ENCODE measurements at places on chromosomes 6 and 20. TPM values are rescaled to one million over a fixed set of nuclear protein-coding genes. Genes with fewer than 3 reads are reported as not detected.

IP6K3 gene
- not detected for polyA plus RNA-seq

RIPOR2 gene
- polyA plus RNA-seq = 420 TPM

TRIM15 gene
- polyA plus RNA-seq = not detected

LY86 gene
- 3.1 TPM for polyA plus RNA-seq

GMDS gene
- polyA plus RNA-seq = 20.4 TPM

HBS1L gene
- 49.4 TPM for polyA plus RNA-seq

KCNB1 gene
- not detected for polyA plus RNA-seq

RAD21L1 gene
- polyA plus RNA-seq = 0.46 TPM

ZFP57 gene
- polyA plus RNA-seq = 1.0 TPM

HS3ST5 gene
- polyA plus RNA-seq = not detected

SLC22A23 gene
- polyA plus RNA-seq = 0.73 TPM

BNIP5 gene
- polyA plus RNA-seq = not detected

TRIM38 gene
- polyA plus RNA-seq = 8.9 TPM

ABHD16B gene
- not detected for polyA plus RNA-seq

SIGLEC1 gene
- polyA plus RNA-seq = not detected

DNA sequence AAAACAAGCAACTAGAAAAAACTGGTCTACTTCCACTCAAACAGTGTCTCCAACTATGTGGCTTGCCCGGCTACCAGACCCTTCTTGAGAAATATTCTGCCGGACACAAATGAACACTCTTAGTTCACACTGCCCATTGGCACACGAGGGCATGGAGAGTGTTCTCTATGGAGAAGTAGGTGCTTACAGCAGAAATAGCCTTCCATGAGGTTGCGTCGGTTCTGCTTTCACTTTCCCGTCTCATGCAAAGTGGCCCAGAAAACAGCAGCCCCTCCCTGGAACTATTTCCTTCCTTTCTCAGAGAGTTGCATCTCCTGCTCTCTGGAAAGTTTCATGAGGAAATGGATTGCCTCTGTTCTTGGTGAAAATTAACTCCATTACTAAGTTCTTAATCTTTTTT, 9.5 kb upstream of the HLA-DOA start:
- DNase-seq = no peak

GRCh38 chr6:5666695-5667094, 340.0 kb downstream of the NRN1 start:
- DNase-seq = no peak

- no peak for DNase-seq
These were observed 199.6 kb downstream of the GMPR start for GRCh38 chr6:16437984-16438383.

GRCh38 chr6:70353448-70353847, 50.6 kb upstream of the COL9A1 start:
- no peak for DNase-seq

DNA sequence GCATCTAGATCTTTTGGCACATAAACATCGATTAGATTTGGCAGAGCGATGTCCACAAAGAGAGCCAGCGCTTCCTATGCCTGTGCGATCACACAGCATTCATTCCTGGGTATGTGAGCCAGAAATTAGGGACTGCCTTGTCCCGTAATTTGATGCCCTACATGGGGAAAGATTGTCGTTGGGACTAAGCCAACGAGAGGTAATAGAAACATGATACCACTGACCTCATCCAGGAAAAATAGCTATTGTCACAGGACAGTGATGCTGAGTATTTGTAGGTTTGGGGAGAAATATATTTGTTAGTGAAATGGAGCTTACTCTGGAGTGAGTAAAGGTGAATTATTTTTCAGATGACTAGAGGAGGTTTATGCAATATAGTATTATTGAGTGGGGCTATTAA, 154.0 kb downstream of the TSHZ2 start:
- no peak for DNase-seq

GRCh38 chr20:14879839-14880238, 542.4 kb upstream of the FLRT3 start:
- no peak for DNase-seq

- no peak for DNase-seq
These were observed 30.1 kb upstream of the CSNK2A1 start for GRCh38 chr20:573414-574296.

- DNase-seq = no peak
These were observed 131.3 kb upstream of the MTHFD1L start for GRCh38 chr6:150734235-150734634.

DNA sequence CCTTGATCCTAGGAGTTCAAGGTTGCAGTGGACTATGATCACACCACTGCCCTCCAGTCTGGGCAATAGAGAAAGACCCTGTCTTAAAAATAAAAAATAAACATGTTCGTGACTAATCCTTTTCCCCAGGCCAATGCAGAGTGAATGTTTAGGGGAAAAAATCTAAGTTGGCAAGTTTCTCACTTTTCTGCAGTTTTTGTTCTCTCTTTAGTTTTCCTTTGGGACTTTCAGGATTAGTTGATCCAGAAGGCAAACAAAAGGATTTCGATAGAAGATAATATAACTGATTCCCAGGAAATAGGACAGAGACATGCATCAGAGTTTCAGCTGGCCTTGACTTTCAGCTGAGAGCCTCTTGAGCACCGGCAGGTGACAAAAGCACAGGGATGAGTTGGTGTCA, 53.3 kb downstream of the SOD2 start:
- DNase-seq = no peak

- DNase-seq = no peak
These were observed 28.4 kb upstream of the RAB32 start for GRCh38 chr6:146515212-146515611.

- DNase-seq = no peak
These were observed 216.7 kb upstream of the PCSK2 start for GRCh38 chr20:17010181-17010580.

DNA sequence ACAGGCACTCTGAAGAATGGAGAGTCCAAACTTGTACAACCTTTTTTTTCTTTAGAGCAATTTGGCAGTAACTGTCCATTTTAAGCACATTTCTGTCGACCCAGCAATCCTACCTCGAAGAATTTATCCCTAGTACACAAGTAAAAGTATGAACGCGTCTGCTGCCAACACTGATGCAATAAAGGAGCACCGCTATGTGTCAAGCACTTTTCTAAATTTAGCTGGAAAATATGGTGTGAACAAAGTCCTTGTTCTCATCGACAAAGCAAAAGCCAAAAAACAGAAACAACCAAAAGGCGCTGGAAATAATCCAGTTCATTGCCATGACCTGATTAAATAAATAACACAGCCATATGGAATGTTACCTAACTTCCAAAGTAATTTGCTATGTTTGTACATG, 1.1 kb downstream of the DPM1 start:
- no peak for DNase-seq

DNA sequence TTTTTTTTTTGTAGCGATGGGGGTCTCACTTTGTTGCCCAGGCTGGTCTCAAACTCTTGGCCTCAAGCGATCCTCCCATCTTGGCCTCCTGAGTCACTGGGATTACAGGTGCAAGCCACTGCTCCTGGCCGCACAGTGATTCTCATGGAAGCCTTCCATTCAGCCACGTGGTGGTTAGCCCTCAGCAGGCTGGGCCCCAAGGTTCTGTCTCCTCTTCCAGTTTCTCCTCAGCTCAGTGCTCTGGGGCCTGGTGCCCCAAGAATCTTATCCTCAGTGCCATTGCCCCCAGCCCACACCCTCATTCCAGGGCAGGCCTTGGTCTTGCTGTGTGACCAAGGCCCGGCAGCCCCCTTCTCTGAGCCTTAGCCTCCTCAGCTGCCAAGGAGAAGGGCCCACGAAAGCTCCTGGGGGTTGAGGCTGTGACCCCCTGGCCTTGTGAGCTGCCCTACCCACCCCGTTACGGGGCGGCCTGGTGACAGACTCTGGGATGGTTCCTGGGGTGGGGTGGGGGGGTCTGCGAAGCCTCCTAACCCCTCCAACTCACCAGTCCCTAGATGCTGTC, 16.4 kb downstream of the SRC start:
- no peak for DNase-seq

- DNase-seq = peak; percentile 20
These were observed at the start of gene CLIC5 for GRCh38 chr6:46015119-46015968. Gene CLIC5, minus strand, starts transcription at chr6:46015860. Its CDS starts 318 bp downstream, at chr6:46015542.

- DNase-seq = peak; percentile 66
These were observed 96.0 kb upstream of the CNKSR3 start for GRCh38 chr6:154606457-154606856.

GRCh38 chr6:39419607-39420006, 97.1 kb upstream of the KCNK16 start:
- DNase-seq = no peak

DNA sequence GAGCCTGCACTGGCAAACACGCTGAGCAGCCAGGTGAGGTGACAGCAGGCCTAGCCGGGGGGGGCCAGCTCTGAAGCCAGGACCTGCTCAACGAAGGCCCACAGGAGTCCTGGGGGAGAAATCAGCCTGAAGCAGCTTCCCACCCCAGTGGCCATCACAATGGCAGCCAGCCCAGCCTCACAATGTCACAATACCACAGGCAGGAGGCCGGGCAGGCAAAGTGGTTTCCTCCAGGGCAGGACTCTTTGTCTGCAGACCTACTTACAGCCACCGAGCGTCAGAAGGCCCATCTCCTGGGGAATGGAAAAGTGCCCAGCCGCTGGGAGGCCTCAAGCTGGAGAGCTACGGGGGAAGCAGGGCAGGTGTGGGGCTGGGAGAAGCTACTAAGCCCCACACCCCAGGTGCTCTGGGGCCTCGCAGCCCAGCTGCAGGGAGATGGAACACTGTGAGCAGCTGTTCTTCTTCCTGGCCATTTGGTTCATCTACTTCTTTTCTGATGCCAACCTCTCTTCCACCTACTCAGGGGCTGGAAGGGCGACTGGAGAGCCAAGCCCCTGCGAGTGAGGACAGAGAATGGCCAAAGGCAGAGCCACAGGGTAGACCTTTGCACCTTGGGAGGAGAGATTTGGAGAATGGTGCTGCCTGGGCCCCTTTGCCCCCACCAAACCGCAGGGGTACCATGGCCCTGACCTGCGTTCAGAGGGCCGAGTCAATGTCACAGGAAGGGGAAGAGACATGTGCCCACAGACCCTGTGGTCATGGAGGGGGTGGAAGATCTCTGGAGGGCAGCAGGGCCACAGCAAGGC, 22.3 kb upstream of the AVP start:
- DNase-seq = no peak

DNA sequence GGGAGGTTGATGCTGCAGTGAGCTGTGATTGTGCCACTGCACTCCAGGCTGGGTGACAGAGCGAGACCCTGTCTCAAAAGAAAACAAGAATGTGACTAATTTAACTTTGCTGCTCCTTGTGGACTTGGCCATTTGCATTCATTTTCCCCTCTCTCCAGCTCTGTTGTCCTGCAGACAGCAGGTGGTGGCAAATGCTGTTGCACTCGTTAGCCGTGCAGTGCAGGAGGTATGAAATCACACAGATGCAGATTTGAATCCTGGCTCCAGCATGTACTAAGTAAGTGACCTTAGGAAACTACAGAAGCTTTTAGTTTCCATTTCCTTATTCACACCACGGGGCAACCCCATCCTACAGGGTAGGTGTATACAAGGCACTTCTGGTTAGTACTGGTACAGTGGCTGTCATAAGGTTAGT, 9.6 kb upstream of the BEND3 start:
- no peak for DNase-seq

GRCh38 chr6:132483779-132484679, 28.9 kb downstream of the STX7 start:
- peak; percentile 69 for DNase-seq

DNA sequence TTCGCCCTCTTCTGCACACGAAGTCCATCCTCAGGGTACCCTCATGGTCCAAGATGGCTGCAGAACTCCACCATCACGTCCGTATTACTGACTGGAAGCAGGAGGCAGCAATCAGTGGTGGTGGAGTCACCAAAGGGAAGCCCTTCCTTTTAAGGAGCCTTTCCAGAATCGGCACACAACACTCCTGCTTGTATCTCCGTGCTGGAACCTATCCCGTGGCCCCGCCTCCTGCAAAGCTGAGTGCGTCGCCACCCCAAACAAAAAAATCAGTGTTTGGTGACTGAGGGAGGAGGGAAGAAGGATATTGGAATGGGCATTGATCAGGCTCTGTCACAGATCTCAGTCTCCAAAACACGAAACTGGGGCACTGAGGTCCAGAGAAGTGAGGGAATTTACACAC, 5.8 kb upstream of the CCN5 start:
- DNase-seq = no peak

All from CD4-positive, CD25-positive, alpha-beta regulatory T cell (primary cell).